ENCODE measurements at places on chromosomes 5 and 9.

DNA sequence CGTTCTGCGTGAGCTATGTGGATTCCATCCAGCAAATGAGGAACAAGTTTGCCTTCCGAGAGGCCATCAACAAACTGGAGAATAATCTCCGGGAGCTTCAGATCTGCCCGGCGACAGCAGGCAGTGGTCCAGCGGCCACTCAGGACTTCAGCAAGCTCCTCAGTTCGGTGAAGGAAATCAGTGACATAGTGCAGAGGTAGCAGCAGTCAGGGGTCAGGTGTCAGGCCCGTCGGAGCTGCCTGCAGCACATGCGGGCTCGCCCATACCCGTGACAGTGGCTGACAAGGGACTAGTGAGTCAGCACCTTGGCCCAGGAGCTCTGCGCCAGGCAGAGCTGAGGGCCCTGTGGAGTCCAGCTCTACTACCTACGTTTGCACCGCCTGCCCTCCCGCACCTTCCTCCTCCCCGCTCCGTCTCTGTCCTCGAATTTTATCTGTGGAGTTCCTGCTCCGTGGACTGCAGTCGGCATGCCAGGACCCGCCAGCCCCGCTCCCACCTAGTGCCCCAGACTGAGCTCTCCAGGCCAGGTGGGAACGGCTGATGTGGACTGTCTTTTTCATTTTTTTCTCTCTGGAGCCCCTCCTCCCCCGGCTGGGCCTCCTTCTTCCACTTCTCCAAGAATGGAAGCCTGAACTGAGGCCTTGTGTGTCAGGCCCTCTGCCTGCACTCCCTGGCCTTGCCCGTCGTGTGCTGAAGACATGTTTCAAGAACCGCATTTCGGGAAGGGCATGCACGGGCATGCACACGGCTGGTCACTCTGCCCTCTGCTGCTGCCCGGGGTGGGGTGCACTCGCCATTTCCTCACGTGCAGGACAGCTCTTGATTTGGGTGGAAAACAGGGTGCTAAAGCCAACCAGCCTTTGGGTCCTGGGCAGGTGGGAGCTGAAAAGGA lies 10.9 kb downstream of the QRFP start:
- DNase-seq: no peak

DNA sequence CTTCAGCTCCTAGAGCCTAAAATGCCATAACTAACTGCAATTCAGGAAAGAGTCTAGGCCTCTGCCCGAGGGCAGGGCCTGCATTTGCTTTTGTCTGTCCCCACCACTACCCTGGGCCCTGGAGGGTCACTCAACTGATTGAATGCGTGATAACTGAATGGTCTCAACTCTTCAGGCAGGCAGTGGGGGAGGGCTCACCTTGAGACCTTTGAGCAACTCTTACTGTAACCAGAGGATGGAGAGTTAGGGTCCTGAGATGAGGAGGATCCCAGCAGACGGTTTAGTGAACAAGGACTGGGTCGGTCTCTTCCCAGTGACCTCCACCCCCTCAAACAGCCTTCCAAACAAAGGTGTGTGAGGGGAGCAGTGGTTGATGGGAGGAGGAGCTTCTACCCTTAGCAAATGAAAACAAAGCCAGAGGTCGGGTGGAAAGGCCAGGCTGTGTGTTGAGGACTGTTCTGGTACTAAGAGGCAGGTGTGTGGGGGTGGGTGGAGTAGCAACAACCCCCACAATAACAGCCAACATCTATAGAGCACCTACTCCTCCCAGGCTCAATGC lies 59.4 kb downstream of the CXXC5 start:
- no peak for DNase-seq

DNA sequence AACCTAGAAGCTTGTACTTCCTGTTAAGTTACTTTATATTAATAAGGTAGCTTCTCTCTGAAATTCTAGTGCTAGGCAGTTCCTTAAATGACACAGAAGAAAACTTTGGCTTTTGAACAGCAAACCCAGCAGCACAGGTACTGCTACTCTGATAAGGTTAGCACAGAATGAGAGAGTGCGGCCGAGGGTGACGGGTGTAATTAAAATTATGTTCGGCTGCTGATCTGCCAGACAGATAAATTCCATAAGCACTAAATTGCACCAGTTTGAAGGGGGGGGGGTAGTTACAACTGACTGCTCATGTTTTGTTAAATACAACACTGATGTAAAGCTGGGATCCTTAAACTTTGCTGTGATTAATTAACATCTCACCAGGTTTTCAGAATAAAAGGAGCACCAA lies 475.1 kb downstream of the SPOCK1 start:
- no peak for DNase-seq

- DNase-seq: peak; percentile 61
These were observed at the start of gene ARHGEF39 for GRCh38 chr9:35664531-35665470. TSS of gene ARHGEF39 (minus strand) at chr9:35665195. CDS start at chr9:35665169, 26 bp downstream.

GRCh38 chr9:71249729-71250317 lies 128.4 kb upstream of the TRPM3 start:
- DNase-seq: no peak

Measured in T-helper 17 cell (primary cell).